Fibroblast of skin of abdomen (primary cell): ENCODE measurements at places on chromosomes 16 and 17.

DNA sequence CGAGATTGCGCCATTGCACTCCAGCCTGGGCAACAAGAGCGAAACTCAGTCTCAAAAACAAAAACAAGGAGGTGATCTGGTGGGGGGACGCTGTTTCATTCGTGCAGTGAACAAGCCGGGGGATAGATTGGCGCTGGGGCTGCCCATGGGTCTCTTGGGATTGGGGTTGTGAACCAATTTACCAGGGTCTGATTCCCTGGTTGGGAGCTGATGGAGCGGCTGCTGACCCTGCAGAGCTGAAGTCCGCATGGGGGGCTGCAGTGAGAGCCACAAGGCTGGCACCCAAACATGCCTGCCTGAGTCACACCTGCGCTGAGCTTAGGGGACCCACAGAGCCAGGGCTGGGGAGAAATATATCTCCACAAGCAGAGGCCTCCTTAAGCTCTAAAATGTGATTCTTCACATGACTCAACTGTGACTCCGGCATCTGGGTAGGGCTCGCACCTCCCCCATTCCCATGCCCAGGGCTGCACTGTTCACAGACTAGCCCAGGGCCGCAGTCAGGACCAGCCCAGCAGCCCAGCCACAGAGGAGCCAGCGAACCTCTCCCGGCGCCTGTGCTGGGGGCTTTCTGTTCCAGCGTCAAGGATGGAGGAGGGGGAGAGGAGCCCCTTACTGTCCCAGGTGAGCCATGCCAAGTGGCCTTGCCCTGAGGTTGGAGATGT lies 5.0 kb downstream of the TSPAN10 start:
- peak; percentile 73 for DNase-seq

- peak; percentile 4 for DNase-seq
Observed at GRCh38 chr16:80570106-80570478, 29.3 kb downstream of the DYNLRB2 start.

DNA sequence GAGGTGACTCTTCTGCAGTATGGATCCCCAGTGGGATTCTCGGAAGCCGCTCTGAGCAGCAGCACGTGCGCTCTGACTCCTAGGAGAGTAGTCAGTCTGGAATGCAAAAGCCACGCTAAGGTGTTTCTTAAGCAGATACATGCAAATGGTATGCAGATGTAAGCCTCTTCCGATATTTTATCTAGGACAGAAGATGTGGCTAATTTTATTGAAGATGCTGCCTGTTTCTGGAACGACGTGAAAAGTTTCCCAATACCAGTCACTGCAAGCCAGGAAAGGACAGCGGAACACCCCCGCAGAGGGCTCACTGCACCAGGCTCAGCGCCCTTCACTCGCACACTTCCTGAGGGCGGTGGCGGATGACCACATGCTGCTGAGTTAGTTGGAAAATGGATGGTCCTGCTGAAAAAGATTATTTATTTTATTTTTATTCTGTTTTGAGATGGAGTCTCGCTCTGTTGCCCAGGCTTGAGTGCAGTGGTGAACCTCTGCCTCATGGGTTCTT lies 10.1 kb downstream of the FADS6 start:
- peak; percentile 16 for DNase-seq

DNA sequence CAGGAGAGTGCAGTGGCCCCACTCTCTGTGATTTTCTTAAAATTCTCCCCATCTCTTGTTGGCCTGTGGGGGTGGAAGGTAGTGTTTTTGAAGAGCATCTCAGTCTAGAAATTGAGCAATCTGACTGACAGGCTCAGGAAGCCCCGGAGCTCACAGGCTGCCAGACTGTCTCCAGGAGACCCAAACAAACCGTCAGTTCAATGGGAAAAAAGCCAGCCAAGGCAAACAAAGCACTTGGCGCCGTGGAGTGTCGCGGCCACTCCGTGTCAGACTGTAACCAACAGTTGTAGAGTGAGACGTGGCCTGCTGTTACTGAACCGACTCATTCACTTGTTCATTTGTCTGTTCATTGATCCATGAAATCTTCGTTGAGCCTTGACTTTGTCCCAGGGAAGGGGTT lies 33.7 kb downstream of the RGS9 start:
- DNase-seq: no peak

GRCh38 chr17:49227436-49228261 lies 2.9 kb downstream of the PHOSPHO1 start:
- DNase-seq: peak; percentile 48

DNA sequence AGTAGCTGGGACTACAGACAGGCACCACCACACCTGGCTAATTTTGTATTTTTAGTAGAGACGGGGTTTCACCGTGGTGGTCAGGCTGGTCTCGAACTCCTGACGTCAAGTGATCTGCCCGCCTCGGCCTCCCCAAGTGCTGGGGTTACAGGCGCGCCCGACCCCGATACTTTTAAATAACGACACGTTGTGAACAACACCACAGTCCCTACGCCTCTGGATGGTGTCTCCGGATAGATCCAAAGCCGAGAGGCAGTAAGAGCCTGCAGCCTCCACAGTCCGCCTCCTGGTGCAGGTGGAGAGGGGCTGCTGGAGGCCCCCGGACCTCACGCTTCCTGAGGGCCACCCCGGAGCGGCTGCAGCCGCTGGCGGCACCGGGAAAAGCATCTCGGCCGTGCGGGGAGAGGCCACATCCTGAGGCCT lies 741 bp upstream of the TLCD3A start:
- no peak for DNase-seq

- DNase-seq: no peak
Observed at GRCh38 chr17:16933317-16934132, 38.4 kb downstream of the TNFRSF13B start.

DNA sequence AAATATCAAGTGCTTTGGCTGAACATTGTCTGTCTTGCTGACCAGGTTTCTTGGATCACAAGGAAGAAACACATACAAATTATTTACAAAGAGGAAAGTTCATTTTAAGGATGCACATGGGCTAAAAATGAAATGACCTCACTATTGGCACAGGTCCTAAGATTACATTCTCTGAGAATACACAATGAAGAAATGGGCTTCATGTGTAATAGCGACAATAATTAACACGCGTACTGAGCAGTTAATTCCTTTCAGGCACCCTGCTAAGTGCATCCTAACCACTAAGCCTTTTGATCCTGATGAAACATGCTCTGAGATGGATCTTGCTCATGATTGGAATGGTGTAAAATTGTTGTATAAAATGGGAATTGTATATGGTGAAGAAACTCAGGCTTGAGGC lies 429.0 kb downstream of the HS3ST4 start:
- DNase-seq: no peak

GRCh38 chr16:30535106-30535776 lies 583 bp upstream of the ZNF747 start:
- DNase-seq: peak; percentile 5

DNA sequence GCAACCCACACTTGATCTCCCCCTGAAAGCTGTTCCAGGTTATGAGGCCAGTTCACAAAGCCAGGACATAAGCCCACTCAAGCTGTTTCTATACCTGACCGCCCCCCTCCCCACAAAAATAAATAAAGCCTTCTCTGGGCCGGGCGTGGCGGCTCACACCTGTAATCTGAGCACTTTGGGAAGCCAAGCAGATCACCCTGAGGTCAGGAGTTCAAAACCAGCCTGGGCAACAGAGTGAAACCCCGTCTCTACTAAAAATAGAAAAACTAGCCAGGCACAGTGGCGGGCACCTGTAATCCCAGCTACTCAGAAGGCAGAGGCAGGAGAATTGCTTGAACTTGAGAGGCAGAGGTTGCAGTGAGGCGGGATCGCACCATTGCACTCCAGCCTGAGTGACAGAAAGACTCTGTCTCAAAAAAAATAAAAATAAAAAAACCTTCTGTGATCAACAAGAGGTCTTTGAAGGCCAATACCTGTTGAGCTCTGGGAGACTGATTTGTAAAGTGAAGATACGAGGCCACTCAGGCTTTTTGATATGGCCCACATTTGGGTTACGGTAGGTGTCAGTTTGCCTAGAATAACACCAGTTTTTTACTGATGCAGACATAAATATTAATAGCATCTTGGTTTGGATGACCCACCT lies 2.2 kb downstream of the KDM8 start:
- DNase-seq: no peak

- DNase-seq: no peak
Observed at GRCh38 chr16:77721752-77722308, 484 bp upstream of the NUDT7 start.

GRCh38 chr16:19812986-19813385 lies 71.7 kb downstream of the GPRC5B start:
- DNase-seq: no peak

DNA sequence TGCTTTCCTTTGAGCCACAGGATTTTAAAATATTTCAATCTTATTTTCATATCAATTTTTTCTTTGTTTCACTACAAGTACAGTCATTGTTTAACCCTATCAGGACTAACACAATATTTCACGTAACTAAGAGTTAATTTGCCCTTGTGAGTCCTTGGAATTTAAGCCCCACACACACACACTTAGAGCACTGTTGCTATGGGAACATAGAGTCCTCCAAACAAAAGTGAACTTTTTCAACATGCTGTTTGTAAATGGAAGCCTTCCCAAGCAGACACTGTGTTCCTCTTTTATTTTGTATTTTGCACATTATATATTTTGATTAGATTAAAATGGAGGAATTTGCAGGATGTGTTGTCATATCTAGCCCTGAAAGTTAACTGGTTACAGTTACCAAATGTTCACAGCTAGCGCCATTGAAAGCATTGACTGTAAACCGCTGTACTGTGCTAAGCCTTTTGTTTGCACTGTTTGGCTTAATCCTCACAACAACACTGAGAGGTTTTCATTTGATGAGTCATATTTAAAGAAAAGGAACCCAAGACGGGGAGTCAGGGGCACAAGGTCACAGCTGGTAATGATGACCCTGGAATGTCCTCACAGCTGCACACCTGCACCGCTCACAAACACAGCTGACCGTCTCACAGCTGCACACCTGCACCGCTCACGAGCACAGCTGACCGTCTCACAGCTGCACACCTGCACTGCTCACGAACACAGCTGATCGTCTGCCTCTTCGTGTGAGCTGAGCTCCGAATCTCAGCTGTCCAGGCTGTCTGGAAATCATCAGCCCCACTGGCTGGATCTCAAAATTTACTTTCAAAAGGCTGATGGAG lies 6.3 kb downstream of the HSBP1 start:
- DNase-seq: peak; percentile 86

- DNase-seq: no peak
Observed at GRCh38 chr17:78534492-78535272, 42.5 kb downstream of the DNAH17 start.

GRCh38 chr16:79805621-79806020 lies 205.1 kb upstream of the MAF start:
- DNase-seq: no peak

DNA sequence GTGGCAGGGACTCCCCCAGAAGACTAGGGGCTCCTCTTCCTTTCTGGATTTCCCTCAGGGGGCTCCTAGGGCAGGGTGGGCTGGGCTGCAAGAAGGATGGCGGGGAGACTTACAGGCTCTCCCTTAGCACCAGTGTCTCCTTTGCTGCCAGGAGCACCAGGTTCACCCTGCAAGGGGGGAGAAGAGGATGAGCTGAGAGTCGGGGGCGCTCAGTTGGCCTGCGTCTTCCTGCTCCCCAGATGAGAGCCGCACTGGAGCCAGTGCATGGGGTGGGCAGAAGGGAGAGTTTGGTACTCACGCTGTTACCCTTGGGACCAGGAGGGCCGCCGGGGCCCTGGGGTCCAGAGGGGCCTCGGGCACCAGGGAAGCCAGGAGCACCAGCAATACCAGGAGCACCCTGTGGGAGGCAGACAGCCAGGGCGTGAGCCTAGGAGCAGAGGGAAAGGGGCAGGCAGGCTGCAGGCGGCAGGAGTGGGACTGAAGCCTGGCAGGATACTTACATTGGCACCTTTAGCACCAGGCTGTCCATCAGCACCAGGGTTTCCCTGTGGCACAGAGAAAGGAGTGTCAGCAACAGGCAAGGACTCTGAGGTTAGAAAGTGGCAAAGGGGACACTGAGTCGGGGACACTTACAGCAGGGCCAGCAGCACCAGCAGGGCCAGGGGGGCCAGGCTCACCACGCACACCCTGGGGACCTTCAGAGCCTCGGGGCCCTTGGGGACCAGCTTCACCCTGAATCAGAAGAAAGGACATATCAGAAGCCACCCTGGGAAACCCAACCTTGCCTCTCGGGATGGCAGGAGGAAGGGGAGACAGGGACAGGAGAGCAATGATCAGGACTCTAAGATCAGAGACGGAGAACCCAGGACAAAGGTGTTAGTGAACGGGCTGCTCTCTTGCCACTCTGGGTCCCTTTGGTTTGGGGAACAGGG lies 6.2 kb downstream of the COL1A1 start:
- peak; percentile 76 for DNase-seq

GRCh38 chr17:70172449-70172848 lies 3.1 kb downstream of the KCNJ2 start:
- DNase-seq: no peak

DNA sequence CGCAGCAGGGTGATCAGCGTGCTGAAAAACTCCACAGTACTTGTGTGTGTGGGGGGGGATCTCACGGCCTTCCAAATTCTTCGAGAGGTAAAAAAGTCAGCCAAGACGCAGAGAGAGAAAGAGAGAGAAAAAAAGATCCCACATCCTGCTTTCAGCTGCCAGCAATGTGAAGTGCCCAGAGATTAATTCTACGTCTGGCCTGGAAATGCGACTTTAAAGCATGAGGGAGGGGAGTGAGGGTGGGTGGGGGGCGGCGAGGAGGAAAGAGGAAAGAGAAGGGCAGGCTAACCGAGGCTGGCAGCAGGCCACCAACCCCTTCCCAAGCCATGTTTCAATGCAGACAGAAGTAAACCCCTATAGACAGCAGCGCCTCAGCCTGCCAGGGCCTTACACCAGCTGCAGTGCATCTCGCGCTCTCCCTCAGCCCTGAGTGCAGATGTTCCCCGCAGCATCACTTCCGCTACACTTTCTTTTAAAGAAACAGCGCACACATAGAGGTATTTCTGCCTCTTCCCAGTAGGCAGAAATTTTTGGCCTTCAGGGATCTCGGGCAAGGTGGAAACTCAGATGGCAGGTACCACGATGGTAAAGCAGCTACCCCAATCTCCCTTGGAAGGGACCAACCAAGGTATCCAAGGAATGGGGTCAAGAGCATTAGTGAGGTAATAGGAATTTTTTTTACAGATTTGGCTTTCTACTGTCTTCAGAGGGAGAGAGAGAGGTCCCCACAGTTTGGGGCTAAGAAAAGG lies 87.8 kb downstream of the SMG6 start:
- peak; percentile 99 for DNase-seq

- peak; percentile 90 for DNase-seq
Observed at GRCh38 chr17:76384222-76384986, at the start of gene SPHK1. Gene SPHK1, plus strand, starts transcription at chr17:76384609. Its CDS starts 1,036 bp downstream, at chr17:76385645.

DNA sequence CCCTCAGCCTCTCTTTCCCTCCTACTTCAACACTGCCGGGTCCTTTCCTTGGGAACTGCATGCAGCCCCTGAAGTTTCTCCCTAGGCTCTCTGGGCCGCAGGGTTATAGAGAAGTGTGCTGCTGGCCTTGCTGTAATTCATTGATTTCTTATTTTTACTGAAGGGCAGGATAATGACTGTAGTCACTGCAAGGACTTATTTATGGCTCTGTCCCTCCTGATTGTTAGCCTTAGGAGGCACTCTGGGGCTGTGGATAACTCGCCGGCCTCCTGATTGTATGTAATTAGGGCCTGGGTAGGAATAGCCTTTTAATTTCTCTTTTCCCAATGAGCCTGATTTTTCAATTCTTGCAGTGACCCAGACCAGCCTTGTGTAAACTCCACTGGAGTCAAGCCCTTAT lies 138.3 kb upstream of the CDH13 start:
- DNase-seq: no peak
